Sciatic nerve (tissue), 2 donors: ENCODE measurements at places on chromosomes 2 and 18. TPM values are rescaled to one million over a fixed set of nuclear protein-coding genes. Genes with fewer than 3 reads are reported as not detected.

CFAP65 gene
- 0.18 TPM for total RNA-seq

RAB1A gene
- 100 TPM for total RNA-seq

DSC3 gene
- 2.9 TPM for total RNA-seq

SOX11 gene
- total RNA-seq = not detected

ASB18 gene
- total RNA-seq = not detected

VWA3B gene
- 0.80 TPM for total RNA-seq

RGPD4 gene
- 0.40 TPM for total RNA-seq

NT5DC4 gene
- not detected for total RNA-seq

EML6 gene
- 0.89 TPM for total RNA-seq

ADRA2B gene
- total RNA-seq = 3.2 TPM

DES gene
- 1.4 TPM for total RNA-seq

ASPRV1 gene
- 5.6 TPM for total RNA-seq

SERPINB10 gene
- not detected for total RNA-seq

CD8B2 gene
- not detected for total RNA-seq

AKAIN1 gene
- not detected for total RNA-seq

FBXO36 gene
- 3.2 TPM for total RNA-seq
